Stimulated activated CD4-positive, alpha-beta T cell treated with anti-CD3 and anti-CD28 coated beads, Interleukin-4, amount 100 ng/mL, for 48 hours (primary cell): ENCODE measurements at places on chromosomes 3 and 15.
A peak's percentile ranks its signal among the peaks of the same experiment; 100 is the strongest.

DNA sequence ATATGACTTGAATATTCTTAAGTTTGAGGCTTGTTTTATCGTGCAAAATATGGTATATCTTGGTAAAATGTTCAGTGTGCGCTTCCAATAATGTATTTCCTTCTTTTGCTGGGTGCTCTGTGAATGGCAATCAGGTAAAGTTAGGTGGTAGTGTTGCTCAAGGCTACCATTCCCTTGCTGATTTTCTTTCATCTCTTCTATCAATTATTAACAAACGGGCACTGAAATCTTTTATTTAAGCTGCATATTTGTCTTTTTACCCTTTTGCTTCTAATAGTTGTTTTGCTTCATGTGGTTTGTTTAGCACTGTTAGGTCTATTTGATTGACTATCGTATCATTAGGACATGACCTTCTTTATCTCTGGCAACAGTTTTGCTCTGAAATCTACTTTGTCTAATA lies 242.3 kb downstream of the CTNNB1 start:
- DNase-seq, result no peak

- no peak for DNase-seq
Measured at GRCh38 chr3:184710870-184711492, 883 bp downstream of the MAGEF1 start.

- no peak for DNase-seq
Measured at GRCh38 chr3:11305509-11305908, 33.3 kb downstream of the ATG7 start.

DNA sequence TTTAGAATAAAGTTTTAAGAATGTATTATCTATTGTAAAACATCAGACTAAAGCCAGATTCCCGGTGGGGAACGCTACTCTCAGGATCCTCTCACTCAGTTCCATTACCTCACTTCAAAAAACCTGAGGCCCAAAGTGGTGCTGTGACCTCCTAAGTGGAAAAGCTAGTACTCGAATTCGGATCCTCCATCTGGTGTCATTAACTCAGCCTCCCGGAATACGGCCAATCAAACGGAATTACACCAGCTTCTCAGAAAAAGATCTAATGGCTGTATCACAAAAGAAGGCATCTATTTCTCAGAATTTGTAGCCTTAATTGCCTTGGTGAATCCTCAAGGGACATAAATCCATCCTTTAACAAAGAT lies 627 bp downstream of the ACAD11 start:
- no peak for DNase-seq

GRCh38 chr3:12471241-12471640 lies 13.0 kb upstream of the TSEN2 start:
- DNase-seq, result peak; percentile 57

DNA sequence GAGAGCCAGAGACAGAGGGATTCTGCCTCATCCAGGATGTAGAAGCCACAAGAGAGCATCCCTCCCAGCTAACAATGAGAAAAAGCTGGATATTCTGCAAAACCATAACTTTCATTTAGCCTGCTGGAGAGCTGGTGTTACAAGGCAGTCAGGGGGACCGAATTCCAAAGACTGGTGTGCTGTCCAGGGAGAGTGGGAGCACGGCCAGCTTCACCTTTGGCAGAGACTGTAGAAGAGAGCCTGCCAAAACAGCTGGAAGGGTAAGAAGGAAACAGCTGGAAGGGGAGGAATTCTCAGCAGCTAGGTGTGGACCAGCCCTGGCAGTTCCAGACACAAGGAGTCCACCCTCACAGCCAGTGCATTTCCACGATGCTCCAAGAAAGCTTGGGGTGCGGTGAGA lies 109.9 kb upstream of the LINGO1 start:
- DNase-seq, result no peak

GRCh38 chr15:68411735-68412134 lies 20.2 kb downstream of the ITGA11 start:
- no peak for DNase-seq

GRCh38 chr3:19012846-19013245 lies 135.5 kb upstream of the KCNH8 start:
- no peak for DNase-seq

GRCh38 chr15:77032647-77033416 lies 37.9 kb downstream of the PSTPIP1 start:
- no peak for DNase-seq

DNA sequence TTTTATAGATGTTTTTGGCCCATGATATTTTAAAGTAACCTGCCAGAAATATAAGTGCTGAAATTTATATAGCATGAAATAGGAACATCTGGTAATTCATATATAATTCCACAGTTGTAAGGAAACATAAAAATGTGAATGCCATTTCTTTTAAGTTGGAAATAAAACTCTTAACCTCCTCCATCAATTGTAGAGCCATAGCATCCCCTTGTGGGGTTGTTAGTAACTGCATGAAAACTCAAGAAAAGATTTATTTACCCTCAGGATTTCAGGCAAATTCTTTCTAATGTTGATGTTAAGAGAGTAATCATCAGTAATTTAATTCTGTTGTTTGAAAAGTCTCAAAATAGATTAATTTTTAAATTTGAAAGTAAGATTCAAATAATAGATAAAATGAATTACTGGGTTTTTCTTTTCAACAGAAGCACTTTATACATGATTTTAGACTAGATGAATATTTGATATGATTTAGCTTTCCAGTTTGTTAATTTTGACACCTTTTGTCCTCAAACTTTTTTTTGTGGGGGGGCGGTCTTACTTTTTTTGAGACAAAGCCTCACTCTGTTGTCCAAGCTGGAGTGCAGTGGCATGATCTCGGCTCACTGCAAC lies 74.7 kb downstream of the RASA2 start:
- no peak for DNase-seq

GRCh38 chr3:30006111-30006510 lies 600.3 kb upstream of the TGFBR2 start:
- no peak for DNase-seq

DNA sequence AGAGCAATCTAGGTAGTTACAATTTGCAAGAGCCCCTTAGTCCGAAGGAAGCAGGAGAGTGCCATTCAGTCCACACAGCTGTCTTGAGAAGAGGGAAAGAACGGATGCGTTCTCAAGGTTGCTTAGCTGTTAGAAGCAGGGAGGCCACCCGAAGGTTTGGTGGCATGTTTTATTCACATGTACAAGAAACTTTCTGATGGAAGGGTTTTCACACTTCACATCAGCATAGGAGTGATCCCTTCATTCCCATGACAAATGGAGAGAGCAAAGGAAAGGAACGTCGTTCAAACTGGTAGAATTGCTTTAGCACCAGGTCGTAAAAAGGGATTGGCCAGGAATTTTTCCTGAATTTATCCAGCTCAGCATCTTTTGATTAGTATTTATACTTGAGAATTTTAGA lies 53.5 kb downstream of the TRIM71 start:
- no peak for DNase-seq

GRCh38 chr3:99838755-99839154 lies 21.1 kb downstream of the CMSS1 start:
- no peak for DNase-seq

GRCh38 chr3:38509732-38510131 lies 13.6 kb downstream of the EXOG start:
- DNase-seq, result no peak

- DNase-seq, result no peak
Measured at GRCh38 chr15:57668016-57668415, 38.5 kb upstream of the POLR2M start.

GRCh38 chr15:53807501-53807900 lies 48.0 kb upstream of the WDR72 start:
- no peak for DNase-seq

- no peak for DNase-seq
Measured at GRCh38 chr3:138032567-138032966, 22.6 kb downstream of the CLDN18 start.

DNA sequence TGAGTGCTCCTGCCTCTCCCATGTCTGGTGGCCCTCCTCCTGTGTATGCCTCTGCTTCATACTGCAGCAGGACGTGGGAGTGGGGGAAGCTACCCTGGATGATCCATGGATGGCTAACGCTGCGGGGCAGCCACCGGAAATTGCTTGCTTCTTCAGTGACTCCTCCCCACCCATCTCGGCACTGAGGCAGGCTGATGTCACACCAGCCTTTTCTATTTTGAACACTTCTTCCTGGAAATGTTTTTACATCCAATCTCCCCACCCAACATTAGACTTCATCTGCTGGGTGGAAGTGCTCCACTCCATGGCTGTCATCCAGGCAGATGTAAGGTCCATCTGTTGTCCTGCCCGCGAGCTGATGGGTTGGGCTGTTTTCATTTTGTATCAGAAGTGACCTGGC lies 58.9 kb upstream of the MUC13 start:
- no peak for DNase-seq

GRCh38 chr15:31814082-31814481 lies 216.2 kb upstream of the CHRNA7 start:
- DNase-seq, result no peak

- DNase-seq, result no peak
Measured at GRCh38 chr15:58145606-58146005, 7.4 kb downstream of the AQP9 start.

- DNase-seq, result no peak
Measured at GRCh38 chr15:60661080-60661645, 182.2 kb upstream of the ICE2 start.
